Activated naive CD4-positive, alpha-beta T cell treated with anti-CD3 and anti-CD28 coated beads, Interleukin-2, amount 50 U/mL, for 72 hours (primary cell): ENCODE measurements at places on chromosomes 1 and 21. TPM values are rescaled to one million over a fixed set of nuclear protein-coding genes. Genes with fewer than 3 reads are reported as not detected.

- DNase-seq = no peak
These were observed 19.8 kb upstream of the THRAP3 start for GRCh38 chr1:36204347-36204909.

DNA sequence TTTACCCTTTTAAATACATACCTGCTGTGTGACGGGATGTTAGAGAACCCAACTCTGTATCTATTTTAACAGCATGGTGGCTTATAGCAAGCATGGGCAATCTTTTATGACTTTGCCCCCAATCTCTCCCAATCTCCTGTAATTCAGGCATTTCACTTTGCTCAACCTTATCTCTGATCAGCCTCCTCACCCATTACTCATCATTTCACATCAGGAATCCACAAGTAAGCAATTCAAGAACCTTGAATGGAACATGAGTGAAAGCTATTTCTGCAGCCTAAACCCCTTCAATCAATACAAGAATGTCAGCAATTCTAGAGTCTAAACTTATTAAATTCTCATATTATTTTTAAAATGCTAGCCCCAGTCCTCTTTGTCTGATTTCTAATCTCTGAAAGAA, 199.8 kb downstream of the ST6GALNAC3 start:
- DNase-seq = no peak

GRCh38 chr1:206866062-206866461, 639 bp downstream of the IL20 start:
- no peak for DNase-seq

- DNase-seq = peak; percentile 32
These were observed 91.7 kb downstream of the CDC14A start for GRCh38 chr1:100443811-100444571.

The SERBP1 gene
- 447 TPM for total RNA-seq

DNA sequence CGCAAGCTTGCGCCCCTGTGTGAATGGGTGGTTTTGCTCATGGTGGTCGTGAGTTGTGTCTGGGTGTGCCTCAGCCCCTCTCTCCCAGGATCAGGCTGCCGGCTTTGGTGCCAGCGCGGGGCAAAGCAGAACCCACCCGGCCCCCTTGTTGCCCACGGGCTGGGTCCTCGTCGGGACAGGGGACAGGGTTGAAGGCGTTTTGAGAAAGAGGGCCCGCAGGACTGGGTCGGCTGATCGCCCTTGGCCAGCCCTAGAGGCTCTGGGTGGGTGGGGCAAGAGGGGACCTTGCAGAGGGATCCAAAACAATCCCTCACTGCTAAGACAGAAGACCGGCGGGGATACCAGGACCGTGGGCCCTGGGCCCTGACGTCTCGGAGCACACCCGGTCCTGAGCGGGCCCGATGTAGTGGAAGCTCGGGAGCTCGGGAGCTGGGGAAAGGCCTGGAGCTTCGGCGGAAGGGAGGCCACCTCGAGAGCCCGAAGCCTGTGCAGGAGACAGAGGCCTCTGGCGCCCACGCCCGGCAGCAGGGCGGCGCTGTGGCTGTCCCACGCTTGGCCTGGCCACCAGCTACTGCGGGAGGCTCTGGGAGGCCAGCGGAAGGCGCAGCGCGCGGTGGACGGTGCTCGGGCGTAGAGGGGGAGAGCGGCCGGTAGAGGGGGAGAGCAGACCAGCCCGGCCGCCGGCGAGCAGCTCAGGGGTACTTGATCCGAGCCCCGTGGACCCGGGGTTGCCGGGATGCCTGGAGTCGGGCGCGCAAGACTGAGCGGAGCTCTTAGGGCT, 2.8 kb upstream of the ZNF678 start:
- DNase-seq = no peak

The ZFP69B gene
- 1.6 TPM for total RNA-seq

The LMOD1 gene
- total RNA-seq = not detected
